ENCODE measurements at places on chromosomes 2 and 18. TPM values are rescaled to one million over a fixed set of nuclear protein-coding genes. Genes with fewer than 3 reads are reported as not detected.

- no peaks in the 10 kb centered on the region for H3K27me3 ChIP-seq
- no peak overlapping the region for H3K4me3 ChIP-seq
- H3K4me1 ChIP-seq, result no peaks in the 10 kb centered on the region
- no peaks in the 10 kb centered on the region for H3K36me3 ChIP-seq
- no peak for DNase-seq
Observed at GRCh38 chr2:25402477-25402876, 60.8 kb upstream of the DNMT3A start.

GRCh38 chr2:238493880-238494572, 67.3 kb downstream of the ASB1 start:
- no peaks in the 10 kb centered on the region for H3K36me3 ChIP-seq
- H3K27me3 ChIP-seq, result peaks cover 4% of the 10 kb centered on the region
- DNase-seq, result peak; percentile 15
- no peak overlapping the region for H3K27ac ChIP-seq
- H3K4me1 ChIP-seq, result no peaks in the 10 kb centered on the region

DNA sequence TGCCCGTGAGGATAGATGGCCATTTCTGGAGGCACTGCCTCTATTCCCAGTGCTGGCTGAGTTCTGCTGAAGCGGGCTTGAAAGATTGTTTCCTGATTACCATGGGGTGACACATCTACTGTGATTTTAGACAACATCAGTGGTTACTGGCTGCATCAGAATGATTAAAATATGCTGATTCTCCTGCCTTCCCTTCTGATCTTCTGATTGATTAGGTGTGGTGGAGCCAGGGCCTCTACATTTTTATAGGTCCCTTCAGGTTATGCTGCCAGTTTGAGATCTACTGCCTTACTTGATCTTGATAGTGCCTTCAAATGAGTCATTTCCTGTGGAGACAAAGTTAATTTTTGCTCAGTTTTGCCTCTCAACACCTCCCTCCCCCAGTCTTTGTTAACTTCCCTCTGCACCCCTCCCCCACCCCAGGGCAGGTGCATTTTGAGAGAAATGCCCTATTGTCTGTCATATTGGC, 31.6 kb upstream of the SNORC start:
- H3K36me3 ChIP-seq, result peaks cover 71% of the 10 kb centered on the region
- DNase-seq, result no peak
- peaks cover 21% of the 10 kb centered on the region for H3K4me1 ChIP-seq
- no peaks in the 10 kb centered on the region for H3K27me3 ChIP-seq
- H3K4me3 ChIP-seq, result no peak overlapping the region

DNA sequence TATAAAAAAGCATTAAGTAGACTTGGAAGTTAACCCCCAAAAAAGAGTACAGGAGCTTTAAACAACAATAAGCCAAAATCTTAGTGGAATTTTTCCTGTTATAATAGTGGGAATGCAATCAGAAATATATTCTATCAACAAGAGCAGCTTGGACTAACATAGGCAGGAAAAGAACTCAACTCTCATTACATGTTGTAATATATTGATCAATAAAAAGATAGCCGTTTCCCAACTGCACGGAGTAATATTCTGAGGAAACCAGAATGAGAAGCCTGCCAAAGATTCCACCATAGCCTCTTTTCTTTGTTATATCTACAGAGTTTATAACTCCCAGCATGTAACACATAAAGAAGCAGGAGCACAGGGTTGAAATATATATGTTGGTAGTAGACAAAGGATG, 37.6 kb upstream of the BAZ2B start:
- H3K4me1 ChIP-seq, result no peaks in the 10 kb centered on the region
- H3K27me3 ChIP-seq, result no peaks in the 10 kb centered on the region
- H3K36me3 ChIP-seq, result no peaks in the 10 kb centered on the region
- DNase-seq, result no peak
- no peak overlapping the region for H3K27ac ChIP-seq

DNA sequence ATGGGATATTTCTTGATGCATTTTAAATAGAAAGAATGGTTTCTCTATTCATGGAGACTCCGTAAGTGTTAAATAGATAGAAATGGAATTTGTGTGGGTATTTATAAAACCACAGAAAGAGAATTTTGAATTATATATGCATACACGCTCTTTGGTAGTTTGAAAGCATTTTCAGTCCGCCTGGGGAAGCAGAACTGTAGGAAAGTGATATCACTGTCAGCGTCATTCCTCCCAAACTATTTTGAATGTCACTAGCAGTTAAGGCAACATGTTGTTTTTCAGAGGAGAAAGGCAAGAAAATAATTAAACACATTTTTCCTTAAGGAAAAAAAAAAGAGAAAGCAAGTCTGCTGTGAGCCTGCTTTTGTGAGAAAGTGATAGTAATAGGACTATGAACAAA, 8.7 kb upstream of the ERMN start:
- no peaks in the 10 kb centered on the region for H3K4me1 ChIP-seq
- H3K4me3 ChIP-seq, result no peak overlapping the region
- no peak for DNase-seq

- no peaks in the 10 kb centered on the region for H3K4me1 ChIP-seq
- H3K4me3 ChIP-seq, result no peak overlapping the region
- H3K27ac ChIP-seq, result no peak overlapping the region
- H3K36me3 ChIP-seq, result no peaks in the 10 kb centered on the region
- no peak for DNase-seq
Observed at GRCh38 chr2:80151248-80151647, 153.3 kb downstream of the LRRTM1 start.

Gene HOXD8
- total RNA-seq, result 2.2 TPM

Gene PNKD
- 66.4 TPM for total RNA-seq

Gene DYNC2LI1
- total RNA-seq, result 20.6 TPM

Gene ZBTB7C
- 26.0 TPM for total RNA-seq
